ENCODE measurements at places on chromosomes 5 and 9.

GRCh38 chr5:175521313-175521833 lies 43.0 kb downstream of the SFXN1 start:
- DNase-seq: no peak

GRCh38 chr9:27664121-27664779 lies 91.0 kb upstream of the C9orf72 start:
- DNase-seq: no peak

DNA sequence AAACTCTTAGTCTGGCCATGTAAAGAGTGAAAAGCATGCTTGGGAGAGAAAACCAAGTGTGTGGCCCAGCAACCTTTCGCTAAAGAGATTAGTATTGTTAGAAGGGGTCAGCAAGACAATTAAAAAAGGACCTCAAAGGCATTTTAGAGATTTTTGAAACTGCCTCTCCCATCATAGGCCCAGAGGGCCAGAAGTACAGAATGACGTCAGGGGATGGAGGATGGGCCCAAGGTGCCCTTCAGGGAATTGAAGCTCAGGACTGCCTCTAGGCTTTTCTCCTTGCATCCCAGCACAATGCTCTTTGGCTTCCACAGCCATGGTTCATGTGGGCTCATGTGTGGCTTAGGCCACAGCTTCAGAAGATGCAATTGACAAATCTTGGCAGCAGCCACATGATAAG lies 287.0 kb upstream of the COX7C start:
- DNase-seq: no peak

- no peak for DNase-seq
Observed at GRCh38 chr5:25006734-25007133, 362.0 kb upstream of the CDH10 start.

GRCh38 chr5:170204202-170204601 lies 28.6 kb upstream of the C5orf58 start:
- no peak for DNase-seq

DNA sequence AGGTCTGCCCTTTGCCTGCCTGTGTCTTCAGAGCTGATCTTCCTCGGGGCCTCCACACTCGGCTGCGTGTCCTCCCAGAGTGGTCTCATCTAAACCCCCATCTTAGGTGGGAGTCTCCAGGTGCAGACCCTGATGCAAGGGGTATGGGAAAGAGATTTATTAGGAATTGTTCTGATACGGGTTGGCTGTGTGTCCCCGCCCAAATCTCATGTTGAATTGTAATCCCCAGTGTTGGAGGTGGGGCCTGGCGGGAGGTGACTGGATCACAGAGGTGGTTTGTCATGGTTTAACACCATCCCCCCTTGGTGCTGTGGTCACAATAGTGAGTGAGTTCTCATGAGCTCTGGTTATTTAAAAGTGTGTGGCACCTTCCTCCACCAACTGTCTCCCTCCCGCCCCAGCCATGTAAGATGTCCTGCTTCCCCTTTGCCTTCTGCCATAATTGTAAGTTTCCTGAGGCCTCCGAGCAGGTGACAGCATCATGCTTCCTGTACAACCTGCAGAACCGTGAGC lies 208.4 kb downstream of the AOPEP start:
- no peak for DNase-seq

DNA sequence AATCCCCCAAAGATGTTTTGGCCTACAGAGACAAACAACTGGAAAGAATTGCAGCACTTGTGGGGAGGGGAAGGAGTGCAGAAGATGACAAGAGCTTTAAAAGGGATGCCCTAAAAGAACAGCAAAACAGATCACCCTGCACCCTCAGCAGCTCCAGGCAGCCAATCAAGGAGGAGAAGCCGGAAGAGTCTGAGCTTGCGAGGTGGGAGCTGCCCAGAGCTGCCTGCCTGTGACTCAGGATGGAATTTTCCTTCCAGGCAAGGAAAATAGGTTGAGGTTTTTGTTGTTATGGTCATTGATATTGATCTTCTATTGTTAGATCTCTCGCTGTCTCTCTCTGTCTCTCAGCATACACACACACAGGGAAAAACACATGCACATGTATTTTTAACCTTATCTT lies 70.3 kb upstream of the MAP1B start:
- DNase-seq: no peak

- no peak for DNase-seq
Observed at GRCh38 chr5:538801-539468, 14.7 kb upstream of the SLC9A3 start.

GRCh38 chr5:150329038-150329437 lies 26.3 kb upstream of the ARSI start:
- DNase-seq: no peak

DNA sequence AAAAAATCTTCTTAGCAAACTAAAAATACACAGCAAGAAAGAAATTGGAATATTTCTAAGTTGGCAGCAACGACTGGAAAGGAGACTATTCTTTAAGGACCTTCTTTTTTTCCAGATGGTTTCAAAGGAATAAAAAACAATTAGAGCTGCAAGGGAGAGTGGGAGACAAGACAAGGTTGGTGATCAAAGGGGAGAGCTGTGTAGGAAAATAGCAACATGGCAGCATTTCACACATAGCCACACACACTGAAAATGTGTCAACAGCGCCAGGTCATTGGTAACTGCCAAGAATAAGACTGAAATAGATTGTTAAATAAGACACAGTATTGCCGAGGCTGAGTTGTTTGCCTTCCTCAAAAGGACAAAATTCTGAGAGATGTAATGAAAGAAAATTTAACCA lies 88.1 kb upstream of the TLE1 start:
- no peak for DNase-seq

- peak; percentile 70 for DNase-seq
Observed at GRCh38 chr5:53031695-53032096, 42.5 kb downstream of the ITGA2 start.

DNA sequence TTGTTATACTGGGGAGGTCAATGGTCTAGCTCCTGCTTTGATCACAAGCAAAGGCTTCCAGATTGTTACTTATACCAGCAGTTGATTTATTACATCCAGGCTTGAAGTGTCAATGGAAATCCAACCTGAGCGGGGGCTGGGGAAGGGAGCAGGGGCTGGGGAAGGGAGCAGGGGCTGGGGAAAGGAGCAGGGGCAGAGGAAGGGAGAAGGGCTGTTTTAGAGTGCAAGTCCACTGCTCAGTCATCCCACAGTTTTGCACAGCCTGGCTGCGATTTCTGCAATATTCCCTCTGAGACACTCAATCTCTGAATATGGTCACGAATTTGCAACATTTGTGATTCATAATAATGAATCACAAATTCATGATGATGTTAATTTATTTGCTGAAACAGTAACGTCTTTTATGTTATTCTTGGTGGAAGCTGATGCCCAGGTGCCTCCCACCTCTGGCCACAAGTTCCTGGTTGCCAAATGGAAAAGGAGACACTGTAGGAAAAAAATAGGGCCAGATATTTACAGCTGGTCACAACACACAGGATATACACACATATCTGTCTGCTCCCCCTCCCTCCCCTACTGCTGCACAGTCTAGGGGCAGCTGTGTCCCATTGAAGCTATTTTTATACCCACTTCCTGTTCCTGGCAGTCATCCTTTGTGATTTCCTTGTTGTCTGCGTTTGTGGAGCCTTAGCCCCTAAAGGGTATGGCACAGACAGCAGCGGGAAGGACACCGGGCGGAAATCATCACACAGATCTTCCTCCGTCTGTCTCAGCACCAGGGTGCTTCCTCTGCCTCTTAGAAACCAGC lies 325.1 kb downstream of the GADD45G start:
- DNase-seq: no peak
